ENCODE measurements at places on chromosomes 12 and 14.

- DNase-seq: peak; percentile 88
Observed at GRCh38 chr14:39102969-39103957, at the start of gene SEC23A. SEC23A (minus strand) TSS chr14:39103235; CDS start chr14:39096118, 7,117 bp downstream.

DNA sequence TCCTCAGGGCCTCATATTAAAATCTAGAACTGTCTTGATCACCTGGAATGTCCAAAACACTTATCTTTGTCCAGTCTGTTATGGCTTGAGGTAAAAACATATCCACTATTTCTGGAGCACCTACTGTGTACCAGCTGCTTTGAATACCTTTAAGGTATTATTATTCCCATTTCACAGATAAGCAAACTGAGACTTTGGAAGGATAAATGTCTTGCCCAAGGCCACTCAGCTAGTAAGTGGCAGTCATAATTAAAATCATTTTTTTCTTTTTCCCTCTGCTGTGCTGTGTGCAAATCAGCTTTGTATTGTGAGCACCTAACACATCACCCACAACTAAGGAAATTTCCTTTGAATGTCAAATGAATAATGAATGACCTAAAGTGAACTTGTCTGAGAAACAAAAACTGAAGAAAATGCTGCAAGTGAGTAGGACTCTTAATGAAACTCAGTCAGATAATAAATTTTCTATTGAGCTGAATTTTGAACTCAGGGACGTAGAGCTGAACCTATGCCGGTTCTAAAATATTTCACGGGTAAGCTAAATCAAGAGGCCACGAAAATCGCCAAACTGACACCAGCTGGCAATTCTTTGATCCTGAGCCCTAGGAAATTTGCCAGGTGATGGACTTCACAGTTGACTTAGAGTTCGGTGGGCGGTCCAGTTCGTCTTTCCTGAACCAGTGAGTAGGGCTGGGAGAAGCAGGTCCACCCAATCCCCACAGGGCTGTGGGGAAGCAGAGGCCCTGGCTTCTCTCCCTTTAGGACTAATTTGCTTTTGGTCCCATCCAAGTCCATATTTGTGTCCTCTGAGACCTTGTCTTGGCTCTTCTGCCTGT, 159.7 kb upstream of the PWP1 start:
- no peak for DNase-seq

DNA sequence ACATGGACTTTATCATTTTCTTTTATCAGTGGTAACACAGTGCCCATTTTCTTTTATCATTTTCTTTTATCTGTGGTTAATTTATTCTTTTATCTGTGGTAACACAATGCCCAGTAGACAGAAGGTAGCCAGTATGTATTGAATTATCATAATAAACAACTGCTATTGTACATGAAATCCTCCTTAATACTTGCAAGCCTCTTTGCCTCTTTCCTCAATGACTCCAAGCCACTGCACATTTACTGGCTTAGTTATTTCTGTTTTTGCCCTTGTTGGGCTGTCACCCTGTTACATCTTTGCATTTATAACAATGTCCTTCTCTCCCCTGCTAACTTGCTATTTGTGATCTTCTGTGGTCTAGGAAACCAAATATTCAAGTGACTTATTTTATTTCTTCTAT, 345.0 kb downstream of the ATP23 start:
- no peak for DNase-seq

DNA sequence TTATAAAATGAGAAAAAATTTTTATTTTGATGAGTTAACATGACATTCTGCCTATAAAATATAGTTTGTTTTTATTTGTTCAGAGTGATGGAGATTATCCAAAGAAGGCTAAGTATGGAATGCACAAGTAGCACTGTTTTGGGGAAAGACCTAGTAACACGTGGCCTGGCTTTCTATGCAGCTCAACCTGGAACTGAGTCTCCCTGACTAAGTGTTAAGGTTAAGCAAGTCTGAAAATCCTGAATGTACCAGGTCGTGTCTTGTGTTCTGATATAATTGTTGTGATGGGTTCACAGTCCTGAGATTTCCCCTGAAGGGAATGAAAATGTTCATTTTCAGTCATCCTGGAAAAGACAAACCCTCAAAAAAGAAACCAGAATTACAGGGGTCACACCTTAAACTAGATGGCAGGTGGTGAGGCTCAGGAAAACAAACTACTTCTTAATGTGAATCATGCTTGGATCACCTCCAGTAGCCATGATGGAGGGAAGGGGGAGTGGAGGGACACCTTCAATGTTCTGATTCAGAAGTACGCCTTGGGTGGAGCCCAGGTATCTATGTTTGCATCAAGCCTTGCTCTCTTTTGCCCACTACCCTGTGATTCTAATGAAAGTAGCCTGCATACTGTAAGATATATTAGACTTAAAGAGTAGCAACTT, 236.8 kb downstream of the ALX1 start:
- DNase-seq: no peak

- DNase-seq: no peak
Observed at GRCh38 chr14:89283327-89284060, 133.5 kb downstream of the FOXN3 start.

DNA sequence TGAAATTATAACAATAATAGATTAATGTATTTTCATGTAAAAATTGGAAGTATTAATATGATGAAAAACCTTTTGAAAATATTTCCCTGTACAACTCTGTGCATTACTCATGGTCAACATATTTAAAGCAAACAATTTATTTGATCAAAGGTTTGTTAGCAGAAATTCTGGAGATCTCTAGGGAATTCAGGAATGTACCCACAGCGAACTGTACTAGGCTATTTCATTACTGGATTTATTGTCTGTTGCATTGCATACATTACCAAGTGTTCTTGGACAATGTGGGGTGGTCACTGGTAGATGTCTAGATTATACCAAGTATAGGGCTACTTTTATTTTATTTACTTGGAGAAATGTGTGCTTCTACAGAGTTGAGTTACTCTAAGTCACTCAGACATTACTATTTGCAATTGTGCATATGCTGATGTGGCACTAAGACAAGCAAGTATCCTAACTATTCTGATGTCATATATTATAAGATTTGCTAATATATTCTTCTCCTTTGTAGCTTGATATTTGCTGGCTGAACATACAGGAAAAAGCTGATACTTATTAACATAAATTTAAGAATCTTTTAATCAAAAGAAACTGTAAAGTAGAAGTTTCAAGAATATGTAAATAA, 323.3 kb downstream of the CCER1 start:
- peak; percentile 26 for DNase-seq

All from fibroblast of pulmonary artery (primary cell).